ENCODE measurements at places on chromosomes 1 and 21.

- DNase-seq = no peak
These were observed 7.7 kb downstream of the YBX1 start for GRCh38 chr1:42689912-42690311.

DNA sequence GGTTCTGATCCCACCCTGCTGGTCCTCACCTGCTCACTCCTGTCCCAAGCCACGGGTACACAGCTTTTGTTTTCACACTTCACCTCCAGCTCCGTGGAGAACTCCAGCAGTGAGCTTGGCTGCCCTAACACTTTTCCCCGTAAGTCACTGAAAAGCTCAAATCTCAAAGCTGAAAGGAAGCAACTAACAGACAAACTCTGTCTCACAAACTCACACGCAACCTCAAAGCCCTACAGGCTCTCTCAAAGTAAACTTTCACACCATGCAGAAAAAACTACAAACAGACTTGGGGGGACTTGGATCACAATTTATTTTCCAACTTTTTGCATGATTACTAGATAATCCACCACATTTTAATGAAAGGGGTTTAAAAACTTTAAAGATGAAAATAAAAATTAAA is 88.3 kb downstream of the AK5 start:
- DNase-seq = no peak

- DNase-seq = no peak
These were observed 4.5 kb upstream of the CD101 start for GRCh38 chr1:116997066-116997465.

DNA sequence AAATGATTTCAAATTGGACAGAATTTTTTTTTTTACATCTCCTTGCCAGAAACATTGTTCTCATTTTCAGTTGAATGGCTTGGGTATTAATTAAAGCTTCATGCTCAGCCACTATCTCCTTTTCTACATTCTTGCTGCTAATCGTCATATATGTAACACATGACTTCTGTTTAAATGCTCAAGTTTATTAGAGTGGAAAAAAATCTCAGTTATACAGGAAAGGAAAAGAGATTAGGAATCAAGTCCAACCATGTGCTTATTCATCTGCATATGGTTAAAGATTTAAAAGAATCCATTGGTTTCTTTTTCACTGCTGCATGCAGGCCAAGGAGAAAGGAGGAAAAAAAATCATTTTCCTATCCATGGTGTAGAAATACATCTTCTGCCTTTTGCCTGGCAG is 47.3 kb upstream of the CNN3 start:
- DNase-seq = no peak

GRCh38 chr21:36706482-36706852 is 7.6 kb downstream of the SIM2 start:
- DNase-seq = no peak

- no peak for DNase-seq
These were observed 77.3 kb upstream of the NFASC start for GRCh38 chr1:204793259-204793914.

GRCh38 chr1:145983206-145983675 is 13.1 kb downstream of the TXNIP start:
- no peak for DNase-seq

DNA sequence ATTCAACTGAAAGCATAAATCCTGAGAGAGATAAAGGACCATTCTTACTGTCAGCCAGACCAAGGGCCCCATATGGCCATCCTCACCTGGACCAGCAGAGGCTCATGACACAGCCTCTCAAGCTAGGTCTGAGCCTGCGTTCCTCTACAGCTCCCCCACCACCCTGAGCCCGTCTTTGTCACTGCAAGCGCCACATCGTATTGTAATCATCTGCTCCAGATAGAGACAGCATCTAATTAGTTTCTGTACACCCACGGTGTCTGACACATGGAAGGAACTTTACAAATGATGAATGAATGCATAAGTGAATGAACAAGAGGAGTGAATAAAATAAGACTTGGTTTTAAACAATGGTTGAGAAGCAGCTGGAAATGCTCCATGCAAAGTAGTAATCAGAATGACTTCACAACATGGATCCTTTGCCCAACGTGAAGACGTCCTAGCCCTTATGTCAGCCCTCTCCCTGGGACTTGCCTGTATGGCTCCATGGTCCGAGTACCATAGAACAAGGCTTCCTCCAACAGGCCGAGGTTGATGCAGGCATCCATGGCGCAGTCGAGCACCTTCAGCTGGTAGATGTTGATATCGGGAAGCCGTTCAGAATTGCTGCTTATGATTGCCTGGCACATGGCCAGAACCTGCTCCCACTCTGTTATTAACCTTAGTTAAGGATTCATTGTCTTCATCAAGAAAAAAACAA is 648.9 kb downstream of the SMYD3 start:
- peak; percentile 67 for DNase-seq

GRCh38 chr21:24716281-24716918 is 890.9 kb downstream of the MRPL39 start:
- DNase-seq = no peak

DNA sequence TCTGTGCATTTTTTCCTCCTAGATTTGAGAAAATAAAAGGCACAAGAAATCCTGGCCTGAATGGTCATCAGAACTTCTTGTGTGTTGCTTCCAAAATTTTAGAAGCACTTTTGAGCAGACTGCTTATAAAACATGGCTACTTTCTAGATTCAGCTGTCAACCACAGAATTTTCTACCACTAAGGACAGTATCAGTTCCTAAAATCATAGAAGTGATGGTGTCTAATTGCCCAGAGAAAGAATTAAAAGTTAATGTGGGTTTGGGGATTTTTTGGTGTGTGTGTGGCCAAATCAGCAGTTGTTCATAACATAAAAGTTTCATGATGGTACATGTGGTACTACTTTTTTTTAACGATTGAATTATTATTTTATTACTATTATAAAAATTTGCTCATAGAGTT is 171.4 kb upstream of the SNX7 start:
- DNase-seq = no peak

GRCh38 chr1:22976127-22976460 is 3.4 kb upstream of the LACTBL1 start:
- DNase-seq = no peak

DNA sequence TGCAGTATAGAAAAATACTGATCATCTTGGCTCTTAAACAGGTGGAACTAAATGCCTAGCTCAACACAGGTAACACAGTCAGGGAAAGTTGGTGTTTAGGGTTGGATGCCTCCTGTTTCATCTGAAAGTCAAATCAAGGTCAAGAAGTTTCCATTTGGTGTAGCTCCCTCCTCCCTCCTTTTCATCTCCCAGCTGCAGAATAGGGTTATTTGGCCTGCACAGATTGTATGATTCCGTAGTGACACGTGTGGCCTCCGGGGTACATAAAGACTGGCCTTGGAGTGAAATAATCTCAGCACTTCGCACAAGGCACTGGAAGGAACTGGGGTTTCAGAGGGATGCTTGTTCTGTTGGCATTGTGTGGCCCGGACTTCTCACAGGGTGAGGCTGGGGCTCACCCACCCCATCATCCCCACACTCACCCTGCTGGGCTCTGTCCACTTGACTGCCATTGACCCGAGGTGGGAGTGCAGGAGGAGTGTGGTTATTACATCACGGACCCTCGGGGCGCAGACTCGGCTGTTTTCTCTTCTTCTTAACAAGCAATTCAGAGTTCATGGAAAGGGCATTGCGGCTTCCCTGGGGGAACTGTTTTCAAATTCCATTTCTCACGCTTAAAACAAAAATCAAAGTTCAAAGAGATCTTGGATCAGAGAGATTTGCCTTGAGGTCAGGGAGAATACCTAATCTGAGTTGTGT is 18.4 kb downstream of the IGSF5 start:
- DNase-seq = no peak

- peak; percentile 89 for DNase-seq
These were observed 85.0 kb downstream of the NKAIN1 start for GRCh38 chr1:31154632-31155215.

GRCh38 chr1:110874324-110875215 is 1.6 kb downstream of the CD53 start:
- no peak for DNase-seq

GRCh38 chr1:177164380-177165068 is at the start of gene ASTN1:
TSS of gene ASTN1 (minus strand) at chr1:177164712. CDS start at chr1:177164676, 36 bp downstream.
- DNase-seq = no peak

GRCh38 chr1:44642255-44642654 is 32.0 kb downstream of the TMEM53 start:
- DNase-seq = no peak

DNA sequence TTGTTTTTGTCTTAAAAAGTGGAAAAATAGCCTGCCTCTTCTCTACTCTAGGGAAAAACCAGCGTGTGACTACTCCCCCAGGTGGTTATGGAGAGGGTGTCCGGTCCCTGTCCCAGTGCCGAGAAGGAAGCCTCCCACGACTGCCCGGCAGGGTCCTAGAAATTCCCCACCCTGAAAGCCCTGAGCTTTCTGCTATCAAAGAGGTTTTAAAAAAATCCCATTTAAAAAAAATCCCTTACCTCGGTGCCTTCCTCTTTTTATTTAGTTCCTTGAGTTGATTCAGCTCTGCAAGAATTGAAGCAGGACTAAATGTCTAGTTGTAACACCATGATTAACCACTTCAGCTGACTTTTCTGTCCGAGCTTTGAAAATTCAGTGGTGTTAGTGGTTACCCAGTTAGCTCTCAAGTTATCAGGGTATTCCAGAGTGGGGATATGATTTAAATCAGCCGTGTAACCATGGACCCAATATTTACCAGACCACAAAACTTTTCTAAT is 35.0 kb upstream of the TDRD10 start:
- DNase-seq = no peak

DNA sequence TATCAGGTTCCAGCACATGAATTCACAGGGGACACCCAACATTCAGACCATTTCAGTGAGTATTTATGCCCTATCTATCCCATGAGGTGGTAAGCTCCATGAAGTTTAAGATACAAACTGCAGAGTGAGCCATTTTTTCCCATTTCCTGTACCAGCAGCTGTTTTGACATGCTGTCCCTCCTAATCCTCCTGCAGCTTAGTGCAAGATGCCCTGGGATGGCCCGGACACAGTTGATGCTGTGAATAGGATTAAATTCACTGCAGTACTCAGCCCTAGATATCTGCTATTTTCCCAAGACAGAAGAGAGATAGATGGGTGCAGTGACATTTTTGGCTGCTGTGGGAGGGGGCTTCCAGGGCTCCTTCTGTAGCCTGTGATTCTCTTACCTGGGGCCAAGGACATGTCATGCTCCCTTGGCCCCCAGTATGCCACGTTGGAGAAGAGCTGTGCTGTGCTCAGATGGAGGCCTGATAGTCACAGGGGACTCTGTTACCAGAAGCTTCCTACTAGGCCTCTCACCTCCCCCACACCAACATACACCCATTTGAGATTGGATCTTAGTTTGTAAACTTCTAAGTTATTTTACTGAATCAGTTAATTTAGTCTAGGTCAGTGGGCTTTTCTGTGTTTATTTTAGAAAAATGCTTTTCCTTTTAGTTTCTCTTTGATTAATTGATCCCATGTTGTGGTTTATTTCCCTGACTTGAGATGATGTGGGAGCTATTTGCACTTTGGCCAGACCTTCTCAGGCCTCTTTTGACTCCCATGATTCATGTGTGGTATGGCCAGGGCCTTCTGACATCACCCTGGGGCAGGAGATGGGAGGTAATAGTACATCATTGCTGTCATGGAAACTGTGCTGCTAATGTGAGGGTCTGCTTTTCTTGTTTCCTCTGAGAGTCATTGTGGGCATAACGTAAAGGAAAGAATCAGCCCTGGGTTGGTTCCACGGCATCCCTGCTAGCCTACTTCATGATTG is 92.6 kb downstream of the ST3GAL3 start:
- DNase-seq = no peak

DNA sequence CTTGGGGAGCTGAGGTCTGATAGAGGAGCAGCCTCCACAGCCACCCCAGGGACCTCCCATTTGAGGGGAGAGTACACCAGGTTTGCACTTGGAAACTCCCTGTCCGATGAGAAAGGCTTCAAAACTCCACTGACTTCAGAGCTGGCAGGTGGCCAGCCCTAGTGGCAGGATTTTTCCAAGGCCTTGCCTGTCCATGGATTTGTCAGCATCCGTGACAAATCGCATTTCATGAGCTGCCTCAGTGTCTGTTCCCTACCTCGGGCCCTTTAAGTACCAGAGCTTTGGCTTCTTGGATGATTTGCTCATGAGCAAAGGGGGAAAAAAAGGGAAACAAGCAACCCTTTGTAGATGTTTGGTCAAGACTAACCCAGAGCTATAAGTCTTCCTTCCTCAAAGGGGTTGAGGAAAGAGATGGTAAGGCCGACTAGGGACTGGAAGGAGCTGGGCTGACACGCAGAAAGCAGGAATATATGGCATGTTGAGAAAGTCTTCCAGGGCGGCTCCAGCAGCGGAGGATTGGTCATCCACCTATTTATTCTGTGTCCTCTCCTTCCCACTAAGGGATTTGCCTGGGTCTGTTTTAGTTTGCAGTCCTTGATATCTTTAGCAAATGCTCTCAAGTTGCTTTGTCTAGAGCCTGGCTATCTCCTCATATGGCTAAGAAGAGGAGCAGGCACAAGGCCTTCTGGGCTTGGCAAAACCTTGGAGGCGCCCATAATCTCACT is 2.7 kb upstream of the HSPG2 start:
- no peak for DNase-seq

DNA sequence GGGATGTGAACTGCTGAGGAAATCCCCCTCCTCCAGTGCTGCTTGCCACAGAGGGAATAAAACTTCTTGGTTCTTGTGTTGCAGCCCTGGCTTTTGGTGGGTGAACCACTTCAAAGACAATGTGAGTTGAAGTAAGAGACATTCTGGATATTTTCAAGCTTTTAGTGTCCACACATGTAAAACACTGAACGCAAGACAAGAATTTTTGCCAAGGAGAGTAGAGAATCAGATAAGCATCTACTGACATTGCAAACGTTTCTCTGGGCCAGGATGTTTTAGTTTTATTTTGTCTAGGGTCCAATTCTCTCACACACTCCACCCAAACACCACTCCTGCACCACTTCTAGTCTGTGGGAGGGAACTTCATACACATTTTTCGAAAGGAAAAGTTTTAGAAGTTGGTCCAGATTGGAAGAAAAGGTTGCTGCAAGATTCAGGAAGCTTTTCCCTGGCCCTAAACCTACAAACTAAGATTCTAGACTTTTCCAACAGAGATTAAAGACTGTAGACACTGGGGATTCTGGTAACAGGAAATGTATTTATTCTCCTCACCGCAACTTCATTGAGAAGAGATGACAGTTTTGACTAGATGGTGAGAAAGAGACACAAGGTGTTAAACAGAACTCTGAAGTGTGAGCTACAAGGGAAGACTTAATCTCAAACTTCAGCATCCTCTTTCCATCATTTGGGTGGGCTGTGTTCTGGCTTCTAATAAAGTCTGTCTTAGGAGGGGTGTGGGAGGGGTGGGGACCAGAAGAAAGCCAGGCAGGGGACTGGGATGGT is 16.1 kb downstream of the FASLG start:
- no peak for DNase-seq

DNA sequence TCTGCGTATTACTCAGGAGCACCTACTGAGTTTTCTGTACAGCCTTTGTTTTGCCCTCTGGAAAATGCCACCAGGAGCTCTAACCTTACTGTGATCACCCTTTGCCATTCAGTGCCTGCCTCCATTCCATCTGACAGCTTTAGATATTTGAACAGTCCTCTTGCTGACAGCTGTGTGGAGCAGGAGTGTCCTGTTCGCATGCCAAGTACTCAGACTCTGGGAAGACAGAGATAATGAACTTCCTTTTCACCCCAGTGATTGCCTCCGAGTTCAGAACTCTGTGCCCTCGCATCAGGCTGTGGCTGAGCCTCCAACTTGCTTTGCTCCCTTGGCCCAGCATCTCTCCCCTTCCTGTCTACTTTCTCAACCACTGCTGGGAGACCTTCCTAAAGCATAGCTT is 74.0 kb downstream of the CACNA1E start:
- no peak for DNase-seq
